CD4-positive, alpha-beta T cell treated with Interleukin-1 beta for 1 hour (primary cell): ENCODE measurements at places on chromosomes 6 and 20.

DNA sequence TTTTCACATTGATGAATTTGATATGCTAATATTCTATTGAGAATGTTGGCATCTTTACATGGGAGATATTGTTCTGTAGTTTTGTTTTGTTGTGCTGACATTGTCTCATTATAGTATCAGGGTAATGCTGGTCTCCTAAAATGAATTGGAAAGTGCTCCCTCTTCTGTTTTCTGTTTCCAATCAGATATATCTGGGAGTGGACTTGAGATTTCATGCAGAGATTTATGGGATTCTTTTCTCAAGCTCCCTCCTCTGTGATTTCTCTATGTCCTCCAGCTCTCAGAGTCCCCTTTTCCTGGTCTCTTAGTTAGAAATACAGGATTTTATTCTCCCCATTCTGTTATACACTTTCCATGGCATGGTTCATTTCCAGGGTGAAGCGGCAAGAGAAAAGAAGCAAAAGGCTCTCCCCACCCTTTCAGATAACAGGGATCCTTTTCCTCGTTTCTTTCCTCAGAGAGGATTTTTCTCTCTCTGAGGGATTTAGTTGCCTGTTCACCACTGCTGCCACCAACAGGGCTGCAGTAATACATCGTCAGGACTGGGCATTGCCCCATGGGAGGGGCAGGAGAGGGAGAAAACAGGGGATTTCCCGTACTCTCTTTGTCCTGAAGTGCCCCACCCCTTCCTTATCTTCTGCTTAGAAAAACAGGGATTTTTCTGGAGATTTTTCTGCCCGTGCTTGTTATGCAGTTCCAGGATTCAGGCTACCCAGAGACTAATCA lies 59.3 kb upstream of the STMND1 start:
- DNase-seq: no peak

DNA sequence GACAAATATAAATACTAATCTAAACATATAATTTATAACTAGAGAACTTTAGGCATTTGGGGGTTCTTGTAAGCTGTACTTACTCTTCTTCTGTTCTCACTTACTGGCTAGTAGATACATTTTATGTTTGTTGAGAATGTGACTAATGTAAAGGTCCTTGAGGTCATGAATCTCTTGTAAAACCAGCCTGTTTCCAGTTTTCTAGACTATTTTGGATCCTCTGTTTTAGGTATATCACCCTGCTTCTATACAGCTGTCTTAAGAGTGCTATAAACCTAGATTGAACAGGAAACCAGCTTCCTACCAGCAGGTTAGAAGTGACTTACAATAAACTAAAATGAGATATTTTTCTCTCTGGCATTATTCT lies 134.2 kb downstream of the PLCB4 start:
- no peak for DNase-seq

GRCh38 chr6:105310371-105310770 lies 92.5 kb downstream of the PREP start:
- no peak for DNase-seq

- no peak for DNase-seq
These were observed 211.3 kb downstream of the ARID1B start for GRCh38 chr6:156988276-156989158.

DNA sequence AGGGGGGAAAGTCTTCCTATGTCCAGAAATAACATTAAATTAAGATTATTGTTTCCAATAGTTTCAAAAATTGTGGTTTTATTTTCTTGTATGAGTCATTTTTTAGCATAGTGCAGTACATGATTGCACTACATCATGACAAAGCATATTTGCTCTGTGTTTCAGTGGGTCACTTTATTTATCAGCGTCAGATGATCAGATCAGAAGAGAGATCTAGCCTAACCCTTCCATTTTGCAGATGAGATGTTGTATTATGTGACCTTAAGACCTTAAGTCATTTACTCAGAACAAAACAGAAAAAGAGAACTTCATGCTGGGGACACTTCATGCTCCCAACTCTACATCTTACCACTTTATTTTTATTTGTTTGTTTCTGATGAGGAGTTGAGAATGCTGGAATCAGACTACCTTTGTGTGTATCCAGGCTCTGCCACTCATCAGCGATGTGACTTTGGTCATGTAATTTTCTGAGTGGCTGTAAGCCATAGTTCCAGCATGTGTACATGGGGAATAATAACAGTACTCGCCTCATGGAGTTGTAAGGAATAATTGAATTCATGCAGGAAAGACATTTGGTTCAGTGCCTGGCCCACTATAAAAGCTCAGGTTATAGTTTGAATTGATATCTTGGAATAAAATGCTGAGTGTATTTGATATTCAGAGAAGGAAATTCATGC lies 13.5 kb downstream of the EYA4 start:
- no peak for DNase-seq

DNA sequence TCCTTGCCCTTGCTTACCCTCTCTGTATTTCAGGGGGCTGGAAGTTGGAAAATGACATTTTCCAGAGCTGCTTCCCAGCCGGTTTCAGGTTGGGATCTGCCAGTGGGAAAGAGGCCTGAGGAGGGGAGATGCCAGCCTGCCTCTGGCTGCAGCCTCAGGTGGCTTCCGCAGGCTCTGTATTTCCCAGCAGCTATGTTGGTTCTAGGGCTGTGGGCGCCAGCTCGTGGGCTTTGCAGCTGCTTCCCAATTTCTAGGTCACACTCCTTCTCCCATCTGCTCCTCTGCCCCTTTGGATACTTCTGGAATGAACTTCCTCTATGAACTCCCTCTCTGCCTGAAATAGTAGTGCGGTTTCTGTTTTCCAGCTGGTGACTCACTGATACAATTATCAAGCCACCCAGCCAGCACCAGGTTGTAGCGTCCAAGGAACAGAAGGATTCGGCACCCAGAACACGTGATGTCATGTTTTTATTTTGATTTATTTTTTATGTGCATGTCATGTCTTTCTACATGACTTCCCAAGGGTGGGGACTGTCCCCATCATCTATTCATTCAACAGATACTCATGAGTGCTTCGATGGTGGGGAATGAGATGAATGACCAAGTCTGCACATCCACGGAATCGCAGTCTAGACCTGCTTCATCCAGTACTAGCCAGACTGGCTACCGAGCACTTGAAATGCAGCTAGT lies 38.0 kb downstream of the TGM2 start:
- no peak for DNase-seq
